NB4 (cell line): ENCODE measurements at places on chromosomes 12 and 14.
A peak's percentile ranks its signal among the peaks of the same experiment; 100 is the strongest.

- peak; percentile 11 for DNase-seq
Measured at GRCh38 chr14:23984891-23985602, 3.7 kb upstream of the DHRS4L2 start.

DNA sequence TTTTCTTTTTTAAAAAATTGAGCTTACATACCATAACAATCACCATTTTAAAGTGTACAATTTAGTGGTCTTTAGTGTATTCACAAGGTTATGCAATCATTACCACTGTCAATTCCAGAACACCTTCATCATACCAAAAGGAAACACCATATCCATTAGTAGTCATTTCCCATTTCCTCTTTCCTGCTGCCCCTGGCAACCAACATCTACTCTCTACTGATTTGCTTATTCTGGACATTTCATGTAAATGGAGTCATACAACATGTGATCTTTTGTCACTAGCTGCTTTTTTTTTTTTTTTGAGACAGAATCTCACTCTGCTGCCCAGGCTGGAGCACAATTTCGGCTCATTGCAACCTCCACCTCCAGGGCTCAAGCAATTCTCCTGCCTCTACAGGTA is 66.8 kb upstream of the CFL2 start:
- peak; percentile 11 for DNase-seq

DNA sequence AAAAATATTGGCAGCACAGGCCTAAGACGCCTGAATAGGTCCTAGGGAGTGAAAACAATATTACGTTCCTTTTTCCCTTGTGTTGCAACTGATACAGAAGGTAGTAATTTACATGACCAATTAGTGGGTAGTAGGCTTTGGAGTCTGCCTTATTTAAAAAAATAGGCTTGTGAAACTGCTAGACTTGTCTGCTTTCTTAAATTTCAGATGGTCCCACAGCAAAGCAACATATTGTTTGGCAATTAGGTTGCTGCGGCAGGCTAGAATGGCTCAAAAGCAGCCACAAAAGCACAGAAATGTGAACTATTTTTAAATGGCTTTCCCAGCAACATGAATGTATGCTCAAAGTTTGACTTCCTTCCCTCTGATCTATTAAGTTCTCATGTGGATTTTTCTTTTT is 211.9 kb downstream of the TTC8 start:
- no peak for DNase-seq

- no peak for DNase-seq
Measured at GRCh38 chr12:66312189-66312588, 9.9 kb downstream of the HELB start.

DNA sequence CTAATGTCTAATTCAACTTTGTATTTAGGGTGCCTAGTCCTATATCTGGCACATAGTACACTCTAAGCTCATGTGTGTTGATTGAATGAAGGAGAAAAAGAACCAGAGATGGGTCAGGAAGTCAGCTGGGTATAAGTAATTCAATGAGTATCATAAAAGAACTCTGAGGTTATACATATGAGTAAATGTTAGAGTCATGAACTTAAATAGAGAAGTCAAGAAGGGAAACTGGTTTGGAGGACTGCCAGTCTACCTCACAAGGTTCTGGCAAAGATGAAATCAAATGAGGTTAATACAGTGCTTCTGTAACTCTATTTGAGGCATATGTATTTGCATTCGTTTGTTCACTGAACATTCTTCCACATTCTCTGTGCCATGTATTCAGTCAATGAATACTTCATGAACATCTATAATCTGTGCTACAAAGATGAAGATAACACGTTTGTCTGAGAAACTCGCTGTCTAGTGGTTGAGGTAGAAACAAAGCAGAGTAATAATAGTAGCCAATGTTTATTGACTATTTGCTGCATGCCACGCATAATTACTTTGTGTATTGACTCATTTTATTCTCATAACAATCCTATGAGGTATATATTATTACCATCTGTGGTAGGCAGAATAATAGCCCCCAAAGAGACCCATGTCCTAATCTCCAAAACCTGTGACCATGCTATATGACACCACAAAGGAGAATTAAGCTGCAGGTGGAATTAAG is 88.9 kb downstream of the PTGER2 start:
- DNase-seq: no peak

DNA sequence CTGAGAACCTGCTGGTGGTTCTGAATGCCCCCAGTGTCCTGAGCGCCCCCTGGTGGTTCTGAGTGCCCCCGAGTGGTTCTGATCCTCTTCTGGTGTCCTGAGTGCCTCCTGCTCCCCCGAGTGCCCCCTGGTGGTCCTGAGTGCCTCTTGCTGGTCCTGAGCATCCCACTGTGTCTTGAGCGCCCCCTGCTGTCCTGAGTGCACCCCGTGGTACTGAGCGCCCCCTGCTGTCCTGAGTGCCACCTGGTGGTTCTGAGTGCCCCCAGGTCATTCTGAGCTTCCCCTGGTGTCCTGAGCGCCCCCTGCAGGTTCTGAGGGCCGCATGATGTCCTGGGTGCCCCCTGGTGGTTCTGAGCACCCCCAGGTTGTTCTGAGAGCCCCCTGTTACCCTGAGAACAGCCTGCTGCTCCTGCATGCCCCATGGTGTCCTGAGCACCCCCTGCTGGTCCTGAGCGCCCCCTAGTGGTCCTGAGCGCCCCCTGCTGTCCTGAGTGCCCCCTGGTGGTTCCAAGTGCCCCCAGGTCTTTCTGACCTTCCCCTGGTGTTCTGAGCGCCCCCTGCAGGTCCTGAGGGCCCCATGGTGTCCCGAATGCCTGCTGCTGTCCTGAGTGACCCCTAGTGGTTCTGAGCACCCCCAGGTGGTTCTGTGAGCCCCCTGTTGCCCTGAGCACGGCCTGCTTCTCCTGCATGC is 1165.4 kb downstream of the TMEM121 start:
- DNase-seq: peak; percentile 77

GRCh38 chr14:54669721-54670561 is 103.0 kb downstream of the SAMD4A start:
- DNase-seq: no peak

- no peak for DNase-seq
Measured at GRCh38 chr14:31164115-31164514, 43.5 kb downstream of the HECTD1 start.

- no peak for DNase-seq
Measured at GRCh38 chr12:94227066-94227465, 78.7 kb downstream of the PLXNC1 start.

GRCh38 chr12:15205341-15206010 is 15.7 kb downstream of the RERG start:
- no peak for DNase-seq
